Smooth muscle cell of bladder (primary cell): ENCODE measurements at places on chromosomes 11 and 22. TPM values are rescaled to one million over a fixed set of nuclear protein-coding genes. Genes with fewer than 3 reads are reported as not detected.

Gene PLAAT4
- 15.8 and 23.9 TPM in 2 replicates for total RNA-seq

Gene NRXN2
- total RNA-seq = 0.57 and 0.74 TPM in 2 replicates

Gene SLC43A1
- 16.8 and 19.9 TPM in 2 replicates for total RNA-seq

Gene OR2AT4
- total RNA-seq = not detected in 2 replicates

Gene MMP13
- total RNA-seq = not detected in 2 replicates
